Fibroblast of the aortic adventitia (primary cell): ENCODE measurements at places on chromosomes 5 and 9. TPM values are rescaled to one million over a fixed set of nuclear protein-coding genes. Genes with fewer than 3 reads are reported as not detected.

GRCh38 chr9:87792831-87793288 is 66.9 kb downstream of the CTSL start:
- DNase-seq = peak; percentile 96

PSIP1 gene
- total RNA-seq = 66.2 and 108 TPM in 2 replicates

- DNase-seq = no peak
Measured at GRCh38 chr5:128052780-128053179, 30.8 kb upstream of the SLC12A2 start.

DNA sequence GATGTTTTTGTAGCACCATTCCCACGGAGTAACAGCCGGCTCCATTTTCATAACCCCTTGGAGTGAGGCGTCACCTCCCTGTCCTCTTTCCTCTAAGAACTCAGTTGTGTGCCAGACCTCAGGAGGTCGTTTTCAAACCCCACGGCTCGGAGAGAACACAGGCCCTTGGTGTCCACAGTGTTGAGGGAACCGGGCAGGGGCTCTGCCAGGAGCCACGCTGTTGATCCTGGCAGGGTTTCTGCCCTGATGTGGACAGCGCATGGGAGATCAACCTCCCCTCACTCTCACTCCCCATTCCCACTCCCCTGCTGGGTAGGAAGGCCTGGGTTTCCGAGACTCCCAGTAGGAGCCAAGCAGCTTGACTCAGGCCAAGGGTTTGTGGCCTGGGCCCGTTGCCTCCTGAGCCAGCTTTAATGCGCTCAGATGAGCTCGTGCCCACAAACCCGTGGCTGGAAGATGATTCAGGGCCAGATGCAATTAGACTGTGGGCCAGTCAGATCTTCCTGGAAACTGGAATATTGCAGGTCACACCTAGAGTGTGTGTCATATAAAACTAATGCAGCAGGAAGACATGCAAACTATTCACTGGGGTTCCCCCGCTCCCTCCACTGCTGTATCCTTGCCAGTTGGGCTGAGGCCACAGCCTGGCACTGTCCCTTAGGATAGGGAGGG is 133.4 kb downstream of the SLC12A2 start:
- DNase-seq = peak; percentile 58

GRCh38 chr9:98256756-98257155 is 1.3 kb upstream of the TBC1D2 start:
- no peak for DNase-seq

GRCh38 chr9:85511746-85512145 is 230.0 kb downstream of the AGTPBP1 start:
- DNase-seq = no peak

HAPLN1 gene
- 1.3 TPM in 1 of 2 replicates, not detected in the other for total RNA-seq

GRCh38 chr9:90969021-90969675 is 167.5 kb downstream of the SYK start:
- DNase-seq = no peak

PRR16 gene
- total RNA-seq = 4.4 and 22.1 TPM in 2 replicates

DNA sequence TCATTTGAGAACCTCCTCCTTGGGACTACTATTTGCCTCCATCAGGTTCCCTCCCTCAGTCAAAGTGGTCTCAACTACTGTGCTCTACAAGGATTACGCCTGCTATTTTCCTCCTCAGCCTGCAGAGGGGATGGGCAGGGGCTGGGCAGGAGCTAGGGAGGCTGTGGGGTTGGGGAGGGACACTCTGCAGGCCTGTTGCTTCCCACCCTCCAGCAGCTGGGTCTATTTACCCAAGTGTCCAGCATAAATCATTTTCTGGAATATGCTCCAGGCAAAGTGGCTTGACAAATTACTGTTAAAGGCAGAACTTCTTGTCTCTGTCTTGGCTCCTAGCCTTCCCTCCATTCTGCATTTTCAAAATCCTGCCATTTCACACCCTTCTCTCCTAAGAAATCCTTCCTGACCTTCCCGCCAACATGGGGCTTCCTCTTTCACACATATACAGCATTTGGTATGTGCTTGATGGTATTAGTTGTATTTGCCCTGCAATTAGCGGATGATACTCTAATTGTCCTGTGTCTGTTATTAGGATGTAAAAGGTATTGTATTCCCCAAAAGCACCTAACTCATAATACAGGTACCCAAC is 106.7 kb downstream of the EFNA5 start:
- no peak for DNase-seq

NPR2 gene
- 17.1 and 21.4 TPM in 2 replicates for total RNA-seq

GRCh38 chr9:95508968-95509850 is 7.6 kb downstream of the PTCH1 start:
- peak; percentile 89 for DNase-seq

DNA sequence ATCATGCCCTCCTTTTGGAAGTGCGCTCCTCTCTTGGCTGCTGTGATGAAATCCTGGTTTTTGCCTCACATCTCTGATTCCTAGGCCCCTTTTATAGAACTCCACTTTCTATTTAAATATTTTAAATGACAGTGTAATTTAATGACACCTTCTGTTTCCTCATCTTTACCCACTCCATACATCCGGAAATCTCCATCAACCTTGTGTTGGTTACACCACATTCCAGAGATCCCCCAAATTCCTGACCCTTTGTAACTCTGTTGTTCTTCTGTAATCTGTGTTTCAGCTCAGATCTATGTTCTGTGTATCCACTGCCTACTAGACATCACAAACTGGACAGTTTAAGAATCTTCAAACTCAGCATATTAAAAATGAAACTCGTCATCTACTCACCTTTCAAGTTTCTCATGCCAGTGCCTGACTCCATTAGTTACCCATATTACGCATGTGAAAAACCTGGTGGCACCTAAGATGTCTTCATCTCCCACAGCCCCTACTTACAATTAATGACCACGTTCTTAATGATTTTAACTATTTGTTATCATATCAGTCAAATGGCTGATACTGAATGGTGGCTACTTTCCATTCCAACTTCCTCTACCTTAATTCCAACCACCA is 25.1 kb downstream of the PARP8 start:
- no peak for DNase-seq

- DNase-seq = peak; percentile 65
Measured at GRCh38 chr5:35876922-35877321, 20.2 kb downstream of the IL7R start.

DNA sequence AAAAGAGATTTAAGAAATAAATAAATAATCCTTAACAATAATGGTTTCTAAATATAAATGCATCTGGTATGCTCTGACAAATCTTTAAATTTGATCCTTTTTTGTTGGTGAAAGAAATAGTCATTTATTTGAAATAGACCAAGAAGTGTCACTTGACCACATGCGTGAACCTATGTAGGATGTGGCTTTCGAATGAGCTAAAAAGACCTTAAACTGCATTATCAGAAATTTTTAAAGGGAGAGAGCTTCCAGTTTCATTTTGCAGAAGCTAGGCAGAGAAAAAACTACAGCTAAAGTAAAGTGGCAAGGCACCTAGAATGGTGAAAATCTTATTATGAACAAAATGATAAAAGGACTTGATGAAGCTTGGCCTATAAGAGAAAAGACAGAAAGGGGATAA is 309.2 kb upstream of the EFNA5 start:
- no peak for DNase-seq

GRCh38 chr9:12863618-12864017 is 88.8 kb downstream of the LURAP1L start:
- peak; percentile 7 for DNase-seq

GRCh38 chr5:121748686-121749085 is 103.0 kb upstream of the FTMT start:
- DNase-seq = no peak

DNA sequence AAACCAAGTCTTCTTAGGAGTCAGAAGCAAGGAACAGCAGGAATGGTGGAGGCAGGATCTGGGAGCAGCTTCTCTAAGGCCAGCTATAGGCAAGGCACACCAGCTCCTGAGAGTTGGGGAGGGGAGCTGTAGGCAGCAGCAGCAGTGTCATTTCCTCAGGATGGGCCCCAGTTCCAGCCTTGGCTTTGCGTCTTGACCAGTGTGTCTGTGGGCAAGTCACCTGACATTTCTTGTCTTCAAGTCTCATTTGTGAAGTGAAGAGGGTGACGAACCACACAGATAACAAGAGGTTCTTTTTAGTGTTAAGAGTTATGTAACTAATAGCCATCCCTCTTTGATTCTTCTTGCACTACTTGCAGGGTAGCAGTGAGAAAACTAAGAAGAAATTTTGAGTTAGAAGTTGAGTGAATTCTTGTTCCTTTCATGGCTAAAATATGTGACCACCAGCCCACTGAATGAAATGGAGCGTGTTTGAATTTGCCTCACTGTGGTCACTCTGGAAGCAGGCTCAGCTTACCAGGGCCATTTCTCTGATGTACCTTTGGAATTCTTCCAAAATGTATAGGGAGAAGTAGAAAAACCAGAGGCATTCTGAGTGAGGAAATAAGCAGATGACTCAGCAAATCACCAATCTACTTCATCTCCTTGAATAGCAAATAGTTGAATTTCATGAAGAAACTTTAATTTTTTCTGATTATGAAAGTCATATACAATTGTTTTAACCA is 42.4 kb downstream of the RHOBTB3 start:
- DNase-seq = peak; percentile 60
